NAMALWA (cell line): ENCODE measurements at places on chromosomes 2 and 18.

- peak; percentile 18 for DNase-seq
These were observed 513.0 kb upstream of the MYT1L start for GRCh38 chr2:2843969-2844548.

- DNase-seq: no peak
These were observed 16.1 kb downstream of the MTX2 start for GRCh38 chr2:176285321-176285720.

- DNase-seq: no peak
These were observed 228.6 kb downstream of the TNS1 start for GRCh38 chr2:217774232-217774631.

DNA sequence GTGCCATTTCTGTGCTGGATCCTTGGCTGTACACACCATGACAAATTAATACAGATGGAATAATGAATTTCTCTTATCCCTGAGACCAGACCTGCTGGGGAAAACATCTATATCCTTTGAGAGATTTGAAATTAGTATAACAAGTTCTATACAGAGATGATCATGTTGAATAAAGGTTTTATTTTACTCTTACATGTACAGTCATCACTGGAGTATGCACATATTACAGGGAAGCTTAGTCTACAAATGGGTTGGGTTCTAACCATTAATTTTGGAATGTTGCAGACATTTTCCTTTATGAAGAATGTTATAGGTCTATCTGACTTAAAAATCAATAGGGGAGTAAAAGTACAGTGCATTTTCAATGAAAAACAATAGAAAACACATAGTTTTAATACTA, 29.9 kb upstream of the MMADHC start:
- DNase-seq: no peak

- no peak for DNase-seq
These were observed 158.1 kb downstream of the RBM43 start for GRCh38 chr2:151103551-151103950.

GRCh38 chr18:50847192-50847591, 27.4 kb upstream of the MRO start:
- DNase-seq: no peak

DNA sequence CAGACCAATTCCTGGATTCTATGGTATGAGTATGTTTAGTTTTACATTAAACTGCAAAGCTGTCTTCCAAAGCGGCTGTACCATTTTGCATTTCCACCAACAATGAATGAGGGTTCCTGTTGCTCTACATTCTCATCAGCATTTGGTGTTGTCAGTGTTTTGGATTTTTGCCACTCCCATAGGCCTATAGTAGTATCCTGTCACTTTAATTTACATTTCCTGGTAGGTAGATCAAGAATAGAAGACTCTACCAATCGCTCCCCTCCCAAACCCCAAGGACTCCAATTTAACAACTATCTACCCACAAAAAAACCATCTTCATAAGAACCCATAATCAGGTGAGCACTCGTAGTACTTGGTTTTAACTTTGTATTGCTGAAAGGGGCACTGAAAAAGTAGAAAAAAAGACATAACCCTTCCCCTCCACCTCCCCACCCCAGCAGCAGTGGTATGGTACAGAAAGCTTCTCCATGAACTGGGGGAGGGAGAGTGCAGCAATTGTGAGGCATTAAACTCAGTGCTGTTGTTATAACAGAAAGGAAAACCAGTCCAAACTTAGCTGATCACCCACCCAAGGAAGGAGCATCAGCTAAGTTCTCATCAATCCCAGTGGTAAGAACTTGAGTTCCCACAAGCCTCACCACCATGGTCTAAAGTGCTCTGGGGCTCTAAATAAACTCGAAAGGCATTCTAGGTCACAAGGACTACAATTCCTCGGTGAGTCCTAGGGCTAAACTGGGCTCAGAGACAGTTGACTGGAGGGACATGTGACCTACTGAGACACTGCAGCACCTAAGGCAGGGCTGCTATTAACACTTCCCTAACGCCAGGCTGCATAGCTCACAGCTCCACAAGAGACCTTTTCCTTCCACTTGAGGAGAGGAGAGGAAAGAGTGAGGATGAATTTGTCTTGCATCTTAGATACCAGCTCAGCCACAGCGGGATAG, 35.5 kb upstream of the CYTIP start:
- DNase-seq: no peak

- no peak for DNase-seq
These were observed 246.3 kb downstream of the TXNL1 start for GRCh38 chr18:56391931-56392590.

DNA sequence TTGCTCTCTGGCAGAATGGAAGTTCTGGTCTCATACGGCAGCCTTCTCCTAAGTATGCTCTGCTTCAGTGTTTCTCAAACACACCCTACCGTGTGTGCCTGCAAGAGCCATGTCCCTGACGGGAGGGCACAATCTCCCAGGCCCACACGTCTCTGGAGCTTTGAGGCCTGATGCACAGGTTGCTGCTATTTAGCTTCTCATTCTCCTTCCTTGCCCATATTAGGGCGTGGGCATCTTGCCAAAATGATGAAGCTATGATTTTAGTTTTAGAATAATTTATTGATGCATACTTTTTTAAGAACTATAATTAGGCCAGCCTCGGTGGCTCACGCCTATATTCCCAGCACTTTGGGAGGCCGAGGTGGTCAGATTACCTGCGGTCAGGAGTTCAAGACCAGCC, 107.9 kb downstream of the RNF144A start:
- DNase-seq: no peak

DNA sequence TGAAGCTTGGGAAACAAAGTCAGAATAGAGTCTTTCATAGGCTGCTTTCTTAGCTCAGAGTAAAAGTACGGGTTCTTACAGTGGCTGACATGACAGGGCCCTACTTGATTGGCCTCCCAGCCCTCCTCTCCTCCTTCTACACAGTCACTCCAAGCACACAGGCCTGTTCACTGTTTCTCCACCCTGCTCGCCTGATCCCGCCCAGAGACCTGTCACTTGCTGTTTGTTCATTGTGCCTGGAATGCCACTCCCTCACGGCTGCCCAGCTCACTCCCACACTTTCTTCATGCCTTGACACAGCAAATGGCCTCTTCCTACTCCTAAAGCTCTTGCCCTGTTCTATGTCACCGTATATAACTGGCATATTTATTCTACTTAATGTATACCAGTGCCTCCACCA, 104.8 kb downstream of the MAP4K4 start:
- DNase-seq: no peak

DNA sequence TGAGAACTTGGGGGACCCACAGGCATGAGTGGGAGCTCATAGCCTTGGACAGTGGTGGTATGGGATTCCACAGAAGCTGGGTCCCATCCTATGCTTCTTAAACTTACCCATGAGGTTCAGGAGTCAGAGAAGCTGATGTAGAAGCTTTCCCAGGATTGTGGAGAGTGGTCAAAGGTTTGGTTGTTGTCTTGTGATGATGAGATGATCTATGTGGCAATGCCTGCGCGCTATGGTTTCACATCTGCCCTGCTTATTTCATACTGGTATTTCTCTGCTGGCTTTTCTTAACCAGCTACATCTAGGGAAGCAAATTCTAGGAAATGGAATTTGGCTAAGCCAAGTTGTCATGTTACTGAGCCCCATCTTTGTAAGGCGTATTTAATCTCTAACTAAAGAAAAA, 168.6 kb downstream of the ZNF407 start:
- DNase-seq: no peak

GRCh38 chr2:159375241-159375640, 88.7 kb upstream of the WDSUB1 start:
- DNase-seq: no peak

- no peak for DNase-seq
These were observed 12.5 kb upstream of the INPP5D start for GRCh38 chr2:233047667-233048066.

DNA sequence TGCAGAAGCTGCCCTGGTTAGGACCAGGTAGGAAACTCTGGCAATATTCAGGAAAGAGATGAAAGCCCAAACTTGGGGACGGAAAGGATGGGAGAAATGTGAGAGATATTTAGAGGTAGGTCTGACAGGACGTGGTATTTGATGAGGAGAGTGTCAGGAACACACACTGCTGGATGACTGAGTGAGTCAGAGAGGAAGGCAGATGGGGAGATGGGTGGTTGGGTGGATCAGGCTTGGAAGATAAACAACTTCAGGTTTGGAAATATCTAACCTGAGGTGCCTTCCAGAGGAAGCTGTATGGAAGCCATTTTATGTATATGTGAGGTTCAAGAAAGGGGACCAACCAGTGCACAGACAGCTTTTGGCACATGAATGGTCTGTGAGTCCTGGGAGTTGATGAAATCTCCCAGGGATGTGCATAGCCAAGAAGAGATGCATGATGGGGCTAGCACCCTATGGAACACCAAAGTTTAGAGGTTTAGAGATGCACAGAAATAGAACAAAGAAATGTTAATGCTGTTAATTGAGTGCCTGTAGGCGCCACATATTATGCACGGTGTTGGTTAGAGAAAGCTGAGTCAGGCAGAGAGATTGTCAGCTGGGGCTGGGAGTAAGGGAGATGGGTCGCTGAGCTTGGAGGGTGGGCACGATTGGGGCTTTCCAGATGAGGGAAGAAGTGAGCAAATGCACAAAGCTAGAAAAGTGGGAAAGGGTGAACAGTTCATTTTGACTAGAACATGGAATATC, 101.0 kb downstream of the VIT start:
- no peak for DNase-seq

GRCh38 chr18:36813824-36814223, 15.0 kb downstream of the TPGS2 start:
- DNase-seq: no peak

GRCh38 chr2:53575721-53576124, 191.9 kb upstream of the CHAC2 start:
- no peak for DNase-seq

GRCh38 chr2:9565436-9566153, 10.0 kb upstream of the ADAM17 start:
- DNase-seq: no peak

GRCh38 chr2:75465317-75465984, 95.3 kb downstream of the EVA1A start:
- DNase-seq: peak; percentile 9

- DNase-seq: no peak
These were observed 187.1 kb downstream of the ZNF407 start for GRCh38 chr18:74784752-74785151.

DNA sequence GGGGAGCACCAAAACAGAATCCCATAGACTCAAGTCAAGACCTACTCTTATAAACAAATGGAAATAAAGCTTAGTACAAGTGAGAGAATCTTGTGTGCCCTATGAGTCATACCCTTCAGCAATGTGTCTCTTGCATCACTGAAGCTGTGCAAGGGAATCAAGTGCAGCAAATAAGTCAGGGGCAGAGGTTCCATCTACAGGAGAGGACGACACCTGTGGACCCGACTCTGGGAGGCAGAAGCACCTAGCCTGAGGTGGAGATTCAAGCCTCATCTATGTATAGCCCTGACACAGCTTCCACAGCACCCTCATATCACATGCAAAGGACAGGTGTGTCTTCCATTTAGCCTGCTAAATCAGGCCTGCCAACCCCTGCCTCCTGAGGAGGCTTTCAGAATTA, 298.2 kb downstream of the CNTNAP5 start:
- no peak for DNase-seq

DNA sequence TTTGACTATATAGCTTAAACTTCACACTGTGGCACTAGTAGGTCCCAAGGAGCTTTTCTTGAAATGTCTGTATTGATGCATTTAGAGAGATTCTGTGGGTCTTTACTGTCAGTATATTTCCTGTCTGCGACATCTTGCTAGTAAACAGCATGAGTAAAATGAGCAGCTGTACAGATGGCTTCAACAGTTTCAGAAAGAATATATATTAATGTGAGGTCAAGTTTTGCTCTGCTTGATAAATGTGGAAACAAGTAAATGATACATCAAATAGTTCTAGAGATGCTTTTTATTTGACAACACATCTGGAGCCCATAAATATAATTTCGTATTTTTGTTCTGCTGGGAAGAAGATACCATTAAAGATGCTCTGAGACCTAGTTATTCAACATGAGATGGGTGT, 310.9 kb upstream of the COL3A1 start:
- DNase-seq: no peak

DNA sequence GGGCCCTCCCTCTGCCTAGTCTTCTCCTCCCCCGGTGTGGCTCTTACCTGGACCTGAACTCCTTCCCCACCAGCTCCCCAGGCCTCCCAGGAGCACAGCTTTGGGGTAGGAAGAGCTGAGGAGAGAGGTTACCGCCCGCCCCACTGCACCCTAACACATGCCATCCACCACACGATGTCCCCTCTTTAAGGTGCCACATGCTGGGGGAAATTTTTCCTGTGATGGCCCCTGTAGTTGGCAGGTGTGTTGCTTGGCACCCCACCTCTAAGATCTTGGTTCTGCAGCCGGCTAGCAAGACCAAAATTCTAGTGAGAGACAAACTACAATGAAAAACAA, 6.9 kb upstream of the TEX261 start:
- DNase-seq: no peak

DNA sequence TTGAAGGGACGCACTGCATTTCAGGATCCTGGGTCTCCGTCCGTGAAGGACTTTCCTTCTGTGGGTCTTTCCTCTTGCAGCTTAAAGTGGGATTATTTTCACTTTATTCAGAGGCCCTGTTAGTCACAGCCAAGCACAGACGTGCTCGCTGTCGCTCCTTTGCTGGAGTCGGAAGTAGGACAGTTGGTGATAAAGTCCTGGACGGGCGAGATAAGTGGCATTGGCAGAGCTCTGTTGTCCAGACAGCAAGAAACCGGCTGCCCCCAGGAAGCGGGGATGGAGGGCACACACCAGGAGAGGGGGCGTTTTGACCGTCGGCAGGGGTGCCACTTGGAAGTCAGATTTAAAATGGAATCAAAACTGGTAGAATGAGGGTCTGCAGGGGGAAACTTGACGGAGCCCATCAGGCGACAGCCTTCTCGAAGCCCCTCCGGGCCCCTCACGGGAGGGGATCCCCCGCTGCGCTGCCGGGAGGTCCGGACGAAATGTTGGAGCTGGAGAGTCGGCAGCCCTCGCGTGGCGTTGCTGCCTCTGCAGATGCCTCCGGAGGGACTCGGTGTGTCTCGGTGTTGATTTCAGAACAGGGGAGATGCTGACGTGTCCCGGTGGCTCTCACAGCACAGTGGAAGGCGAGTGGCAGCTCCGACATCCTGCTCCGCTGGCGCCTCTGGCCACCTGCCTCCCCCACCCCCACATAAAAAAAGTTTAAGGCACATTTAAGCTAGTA, 124.2 kb downstream of the NFATC1 start:
- DNase-seq: no peak

DNA sequence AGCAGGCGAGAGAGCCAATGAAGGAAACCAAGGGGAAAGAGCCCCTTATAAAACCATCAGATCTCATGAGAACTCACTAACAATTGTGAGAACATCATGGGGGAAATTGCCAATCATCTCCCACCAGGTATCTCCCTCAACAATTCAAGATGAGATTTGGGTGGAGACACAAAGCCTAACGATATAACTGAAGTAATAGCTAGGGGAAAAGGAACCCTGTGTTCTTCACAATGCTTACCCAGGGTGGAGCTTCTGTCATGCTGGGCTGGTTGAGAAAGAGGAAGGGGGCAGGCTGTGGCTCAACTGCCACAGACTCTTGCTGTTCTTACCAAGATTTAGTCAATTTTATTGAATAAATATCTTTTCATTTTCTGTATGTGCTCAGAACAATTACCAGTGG, 392.1 kb upstream of the HS6ST1 start:
- no peak for DNase-seq
